ENCODE measurements at places on chromosomes 12 and 14.

DNA sequence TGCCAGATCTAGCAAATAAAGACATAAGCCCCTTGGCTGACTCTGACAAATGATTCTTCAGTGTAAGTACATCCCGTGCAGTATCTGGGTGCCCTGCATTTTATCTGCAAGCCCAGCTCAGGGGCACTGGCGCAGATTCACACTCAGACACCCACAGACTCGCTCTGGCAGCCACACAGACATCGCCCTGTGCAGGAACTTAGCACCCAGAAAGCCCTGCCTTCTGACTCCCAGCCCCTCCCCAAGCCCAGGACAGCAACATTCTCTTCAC is 44.9 kb upstream of the NCOR2 start:
- DNase-seq: no peak

DNA sequence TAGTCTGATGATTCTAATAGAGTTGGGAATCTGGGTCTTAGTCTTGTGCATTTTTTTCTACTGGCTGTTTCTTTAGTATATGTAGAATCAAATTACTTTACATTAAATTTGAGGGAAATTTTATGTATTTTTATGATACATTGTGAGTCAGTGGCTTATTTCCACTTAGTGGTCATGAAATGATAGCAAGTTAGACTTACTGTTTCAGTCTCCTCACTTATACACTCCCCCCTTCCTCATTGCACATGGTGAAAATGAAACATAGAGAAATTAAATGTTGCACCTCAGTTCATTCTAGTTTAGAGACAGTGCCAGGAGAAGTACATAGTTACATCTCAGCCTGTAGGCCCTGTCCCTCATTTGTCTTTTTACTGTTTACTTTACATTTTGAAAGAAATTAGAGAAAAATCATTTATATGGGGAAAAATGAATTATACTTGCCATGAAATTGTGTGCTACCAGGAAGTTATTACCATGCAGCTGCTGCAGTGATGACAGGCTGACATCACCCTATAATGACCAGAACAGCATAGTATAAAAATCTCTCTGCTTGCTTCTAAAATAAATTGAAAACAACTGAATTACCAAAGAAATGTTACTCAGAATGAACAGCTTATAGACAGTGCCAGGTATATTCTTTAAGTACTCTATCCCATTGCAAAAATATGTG is 113.2 kb downstream of the TRMT5 start:
- peak; percentile 31 for DNase-seq

DNA sequence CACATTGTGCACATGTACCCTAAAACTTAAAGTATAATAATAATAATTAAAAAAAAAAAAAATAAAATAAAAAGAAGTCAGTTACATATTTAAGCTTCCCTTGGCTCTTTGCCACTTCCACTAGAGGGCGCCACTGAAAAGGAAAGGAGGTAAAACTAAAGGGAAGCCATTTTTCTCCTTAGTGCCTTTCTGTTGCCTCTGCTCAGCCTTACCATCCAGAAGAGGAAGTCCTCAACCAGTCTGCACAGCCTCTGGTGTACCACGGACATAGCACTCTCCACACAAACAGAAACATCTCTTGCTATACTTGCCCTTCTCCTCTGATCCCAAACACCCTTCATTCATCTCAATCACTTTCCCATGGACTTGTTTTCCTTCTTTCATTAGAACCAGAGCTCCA is 169.0 kb upstream of the EEA1 start:
- peak; percentile 94 for DNase-seq

DNA sequence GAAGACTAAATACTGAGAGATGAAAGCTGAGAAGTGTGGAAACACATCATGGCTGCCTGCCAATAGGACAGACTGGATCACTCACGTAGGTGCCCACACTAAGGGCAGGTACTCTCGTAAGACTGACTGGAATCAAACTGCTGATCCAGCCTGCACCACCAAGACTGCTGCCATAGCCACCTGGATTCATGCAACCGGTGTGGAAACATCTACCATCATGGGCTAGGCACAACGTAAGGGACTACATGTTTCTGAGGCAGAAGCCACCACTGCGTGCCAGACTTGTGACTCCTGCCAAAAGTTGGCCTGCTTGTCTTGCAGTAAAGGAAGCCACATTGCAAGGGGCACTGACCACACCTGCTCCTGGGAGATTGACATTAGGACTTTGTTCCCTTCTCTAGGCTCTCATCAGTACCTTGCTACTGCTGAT is 3.8 kb downstream of the POMT2 start:
- no peak for DNase-seq

- peak; percentile 54 for DNase-seq
These were observed at the start of gene RASAL1 for GRCh38 chr12:113135178-113136127. Gene RASAL1 (minus strand): TSS chr12:113135761. CDS start chr12:113135462, 299 bp downstream.

GRCh38 chr14:94066089-94066676 is 14.8 kb downstream of the DDX24 start:
- DNase-seq: no peak

DNA sequence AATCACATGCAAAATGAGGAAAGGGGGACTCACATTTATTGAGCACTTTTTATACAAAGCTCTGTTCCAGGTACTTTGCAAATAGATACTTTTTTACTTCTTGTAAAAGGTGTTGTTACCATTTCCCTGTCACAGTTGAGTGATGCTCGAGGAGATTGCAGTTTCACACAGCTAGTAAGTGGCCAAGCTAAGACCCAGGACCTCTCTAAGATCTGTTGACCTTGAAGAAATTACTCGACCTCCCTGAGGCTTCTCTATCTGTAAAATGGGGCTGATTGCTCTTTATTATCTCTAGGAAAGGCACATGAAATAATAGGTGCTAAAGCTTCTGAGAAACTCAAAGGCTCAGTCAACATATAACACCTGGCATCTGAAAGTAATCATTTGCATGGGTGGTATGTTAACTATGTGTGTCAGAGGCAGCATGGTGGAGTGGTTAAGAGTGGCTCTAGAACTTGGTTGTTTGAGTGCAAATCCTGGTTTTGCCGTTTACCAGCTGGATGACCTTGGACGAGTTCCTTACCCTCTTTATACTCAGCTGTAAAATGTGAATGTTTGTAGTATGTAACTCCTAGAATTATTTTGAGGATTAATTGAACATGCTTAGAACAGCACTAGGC is 41.5 kb downstream of the IFT81 start:
- DNase-seq: no peak

GRCh38 chr14:104400355-104400754 is 179.2 kb upstream of the C14orf180 start:
- DNase-seq: no peak

DNA sequence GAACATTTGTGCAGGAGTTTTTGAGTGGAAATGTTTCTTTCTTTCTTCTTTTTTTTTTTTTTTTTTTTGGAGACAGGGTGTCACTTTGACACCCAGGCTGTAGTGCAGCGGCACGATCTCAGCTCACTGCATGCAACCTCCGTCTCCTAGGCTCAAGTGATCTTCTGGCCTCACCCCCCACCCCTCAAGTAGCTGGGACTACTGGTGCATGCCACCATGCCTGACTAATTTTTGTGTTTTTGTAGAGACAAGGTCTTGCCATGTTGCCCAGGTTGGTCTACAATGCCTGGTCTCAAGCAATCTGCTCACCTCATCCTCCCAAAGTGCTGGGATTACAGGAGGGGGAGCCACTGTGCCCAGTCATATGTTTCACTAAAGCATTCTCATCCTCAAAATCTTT is 69.2 kb upstream of the BCAT1 start:
- no peak for DNase-seq

DNA sequence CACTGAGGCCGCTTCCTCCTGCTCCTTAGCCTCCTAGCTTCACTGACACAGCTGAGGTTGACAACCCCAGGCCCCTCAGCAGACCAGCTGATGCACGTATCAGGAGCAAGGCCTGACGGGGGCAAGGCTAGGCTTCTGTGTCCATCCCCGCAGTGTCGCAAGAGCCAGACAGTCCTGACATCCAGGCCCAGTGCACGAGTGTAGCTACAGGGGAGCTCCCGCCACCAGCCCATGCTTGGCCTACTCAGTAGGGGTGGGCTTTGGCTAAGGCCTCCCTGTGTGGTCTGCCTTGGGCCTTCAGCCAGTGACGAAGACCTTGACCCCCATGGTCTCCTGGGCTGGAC is 179.1 kb downstream of the DPF3 start:
- DNase-seq: no peak

GRCh38 chr14:79076428-79076827 is 906.3 kb downstream of the NRXN3 start:
- DNase-seq: no peak

- no peak for DNase-seq
These were observed 14.2 kb upstream of the CDKL1 start for GRCh38 chr14:50410921-50411320.

DNA sequence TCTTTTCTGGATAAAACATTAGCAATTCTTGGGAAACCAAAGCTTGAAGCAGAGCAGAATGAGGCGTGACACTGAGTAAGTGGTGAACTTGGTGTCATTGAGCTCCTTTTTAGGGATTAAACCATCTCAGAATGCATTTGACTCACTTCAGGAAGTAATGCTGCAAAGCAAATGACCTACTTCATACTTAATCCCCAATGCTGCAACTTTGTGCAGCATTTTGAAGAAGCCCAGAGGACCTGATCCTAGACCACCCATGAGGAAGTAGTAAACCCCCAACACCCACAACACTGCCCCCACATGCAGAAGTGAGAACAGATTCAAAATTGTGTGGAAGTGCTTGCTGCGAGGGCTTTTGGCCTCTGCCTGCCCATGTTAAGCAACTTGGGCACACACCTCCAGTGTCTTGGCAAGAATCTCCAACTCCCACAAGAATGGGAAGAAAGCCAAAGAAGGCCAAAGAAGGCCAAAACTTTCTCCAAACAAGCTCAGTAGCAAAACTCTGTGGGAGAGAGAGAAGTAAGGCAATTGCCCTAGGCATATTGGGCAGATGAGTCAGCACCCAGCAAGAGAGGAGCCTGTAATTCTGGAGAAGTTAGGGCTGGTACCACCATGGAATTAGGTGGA is 69.2 kb upstream of the ETV6 start:
- no peak for DNase-seq

GRCh38 chr14:96730386-96730785 is 66.8 kb upstream of the VRK1 start:
- no peak for DNase-seq

DNA sequence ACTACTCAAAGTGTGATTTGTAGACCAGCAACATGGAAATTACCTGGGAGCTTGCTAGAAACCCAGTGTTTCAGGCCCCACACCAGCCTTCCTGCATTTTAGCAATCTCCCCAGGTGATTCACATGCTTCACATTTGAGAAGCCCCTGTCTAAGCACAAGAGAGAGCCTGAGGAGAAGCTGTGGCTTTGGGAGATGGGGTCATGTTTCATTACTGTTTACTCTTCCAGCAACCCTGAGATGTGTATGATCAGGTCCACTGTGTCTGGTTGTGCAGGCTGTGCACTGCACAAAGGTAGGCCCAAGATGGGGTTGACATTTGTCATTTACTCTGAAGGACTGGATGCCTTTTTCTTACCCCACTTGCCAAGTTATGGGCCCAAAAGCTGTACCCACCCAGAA is 190.1 kb downstream of the SLC41A2 start:
- DNase-seq: no peak

GRCh38 chr14:68359837-68360552 is 432.9 kb downstream of the ZFP36L1 start:
- no peak for DNase-seq

DNA sequence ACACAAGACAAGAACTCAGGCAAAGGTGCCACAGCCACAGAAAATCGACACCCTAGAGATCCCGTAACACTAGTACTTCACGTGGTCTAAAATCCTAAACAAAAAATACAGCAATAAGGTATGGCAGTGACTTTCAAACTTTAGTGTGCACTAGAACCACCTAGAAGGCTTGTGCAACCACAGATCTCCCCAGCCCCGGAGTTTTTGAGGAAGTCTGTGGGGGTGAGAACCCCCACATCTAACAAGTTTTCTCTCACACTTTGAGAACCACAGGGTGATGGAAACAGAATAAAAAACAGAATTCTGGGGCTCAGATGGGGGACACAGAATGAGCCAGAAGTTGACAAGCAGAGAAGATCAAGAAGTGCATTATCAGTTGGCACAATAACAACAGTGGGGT is 254.0 kb downstream of the ANO6 start:
- DNase-seq: no peak

DNA sequence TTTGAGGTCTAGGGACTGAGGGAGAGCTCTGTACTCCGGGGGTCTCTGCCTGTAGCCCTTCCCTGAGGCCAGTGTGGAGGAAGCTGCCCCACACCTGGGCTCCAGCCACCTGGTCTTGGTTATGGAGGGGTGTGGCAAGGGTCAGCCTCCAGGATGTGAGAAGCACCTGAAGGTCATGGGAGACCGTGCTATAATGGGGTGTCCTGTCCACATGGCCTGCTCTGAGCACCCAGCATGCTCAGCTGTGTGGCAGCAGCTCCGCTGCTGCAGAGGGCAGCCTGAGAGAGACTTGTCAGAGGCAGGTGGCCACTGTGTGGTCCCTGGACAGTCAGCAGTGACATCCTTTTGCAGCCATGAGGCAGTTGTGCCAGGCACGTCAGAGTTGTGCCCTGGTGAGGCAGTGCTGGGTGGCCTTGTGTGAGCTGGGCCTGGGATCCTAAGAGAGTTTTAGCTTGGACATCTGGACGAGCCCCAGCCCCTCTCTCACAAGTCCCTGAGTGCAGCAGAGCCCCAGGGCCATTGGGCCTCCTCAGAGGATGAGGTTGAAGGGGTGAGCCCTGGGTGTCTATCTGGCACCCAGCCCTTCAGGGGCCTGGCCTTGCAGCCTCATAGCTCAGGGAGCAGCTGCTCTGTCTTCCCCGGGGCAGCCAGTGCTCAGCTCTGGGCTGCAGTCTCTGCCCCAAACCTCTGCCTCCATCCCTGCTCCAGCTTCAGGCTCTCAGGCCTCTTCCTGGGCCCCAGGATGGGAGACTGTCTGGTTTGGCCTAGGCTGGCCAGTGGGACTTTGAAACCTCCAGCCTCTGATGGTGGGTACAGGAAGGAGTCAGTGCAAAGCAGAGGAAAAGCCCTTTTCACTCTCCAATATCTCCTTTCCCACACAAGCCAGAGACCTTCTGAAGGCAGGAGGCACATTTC is 7.4 kb upstream of the ATG101 start:
- DNase-seq: no peak

GRCh38 chr12:104520242-104520900 is 63.6 kb downstream of the CHST11 start:
- no peak for DNase-seq

DNA sequence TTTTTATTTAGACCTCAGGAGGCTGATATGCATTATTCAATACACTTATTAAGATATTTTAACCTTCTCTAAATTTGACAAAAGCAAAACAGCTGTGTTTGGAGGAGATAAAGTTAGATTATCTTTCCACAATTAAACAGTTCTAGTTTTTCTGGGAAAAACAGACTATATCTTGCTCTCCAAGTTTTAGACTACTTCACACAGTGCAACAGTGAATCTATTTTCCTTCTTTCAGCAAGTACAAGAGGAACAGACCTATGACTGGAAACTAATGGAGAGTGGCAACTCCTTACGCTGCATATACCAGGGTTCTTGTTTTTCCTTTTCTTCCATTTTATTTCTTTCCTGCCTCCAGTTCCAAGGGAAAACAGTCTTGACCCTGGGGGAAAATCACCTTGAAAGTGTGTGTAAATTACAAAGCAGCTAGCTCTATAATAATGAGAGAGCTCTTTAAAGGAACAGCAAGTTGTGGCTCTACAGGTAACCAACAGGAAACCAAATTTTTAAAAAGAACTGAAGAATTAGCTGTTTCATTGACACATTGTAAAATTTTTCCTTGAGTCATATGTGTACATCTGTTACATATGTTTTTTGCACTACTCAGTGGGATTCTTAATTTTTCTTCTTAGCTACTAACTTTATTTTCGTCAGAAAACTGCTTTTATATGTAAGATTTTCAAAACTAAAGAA is 27.4 kb downstream of the DNM1L start:
- peak; percentile 31 for DNase-seq
